Natural killer cell treated with Interleukin-12 subunit alpha and Interleukin-12 subunit beta and Interleukin-15 and Interleukin-18, amount 100 ng/mL, for 72 hours (primary cell): ENCODE measurements at places on chromosomes 1 and 21.

- no peak for DNase-seq
Observed at GRCh38 chr1:95953015-95953414, 719.0 kb downstream of the RWDD3 start.

DNA sequence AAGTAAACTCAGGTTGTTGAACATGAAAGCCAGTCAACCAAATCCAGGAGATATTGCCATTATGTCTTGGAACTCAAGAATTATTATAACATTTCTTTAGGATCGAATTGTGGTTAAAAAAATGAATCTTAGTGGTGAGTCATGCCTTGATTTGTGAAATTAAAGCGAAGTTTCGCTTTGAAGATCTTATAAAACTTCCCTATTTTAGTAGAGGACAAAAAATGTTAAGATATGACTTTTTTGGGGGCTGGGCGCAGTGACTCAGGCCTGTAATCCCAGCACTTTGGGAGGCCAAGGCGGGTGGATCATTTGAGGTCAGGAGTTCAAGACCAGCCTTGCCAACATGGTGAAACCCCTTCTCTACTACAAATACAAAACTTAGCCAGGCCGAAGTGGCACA, 39.5 kb upstream of the PTBP2 start:
- DNase-seq, result no peak

DNA sequence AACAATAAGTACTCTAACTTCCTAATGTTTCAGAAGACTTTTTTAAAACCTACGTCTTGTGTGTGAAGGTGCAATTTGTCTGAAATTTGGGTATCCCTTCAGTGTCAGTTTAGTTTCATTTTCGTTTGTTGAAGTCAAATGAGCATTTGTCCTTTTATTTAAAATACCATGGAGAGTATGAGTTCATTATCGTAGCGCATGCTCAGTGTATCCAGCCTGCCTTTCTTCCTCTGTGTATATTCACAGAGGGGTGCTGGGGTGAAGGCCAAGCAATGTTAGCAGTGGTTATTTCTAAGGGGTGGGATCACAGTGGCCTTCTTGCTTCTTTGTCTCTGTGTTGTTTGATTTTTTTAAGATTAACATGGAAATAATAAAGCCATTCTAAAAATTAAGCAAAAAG, 43.2 kb downstream of the CNN3 start:
- DNase-seq, result no peak

DNA sequence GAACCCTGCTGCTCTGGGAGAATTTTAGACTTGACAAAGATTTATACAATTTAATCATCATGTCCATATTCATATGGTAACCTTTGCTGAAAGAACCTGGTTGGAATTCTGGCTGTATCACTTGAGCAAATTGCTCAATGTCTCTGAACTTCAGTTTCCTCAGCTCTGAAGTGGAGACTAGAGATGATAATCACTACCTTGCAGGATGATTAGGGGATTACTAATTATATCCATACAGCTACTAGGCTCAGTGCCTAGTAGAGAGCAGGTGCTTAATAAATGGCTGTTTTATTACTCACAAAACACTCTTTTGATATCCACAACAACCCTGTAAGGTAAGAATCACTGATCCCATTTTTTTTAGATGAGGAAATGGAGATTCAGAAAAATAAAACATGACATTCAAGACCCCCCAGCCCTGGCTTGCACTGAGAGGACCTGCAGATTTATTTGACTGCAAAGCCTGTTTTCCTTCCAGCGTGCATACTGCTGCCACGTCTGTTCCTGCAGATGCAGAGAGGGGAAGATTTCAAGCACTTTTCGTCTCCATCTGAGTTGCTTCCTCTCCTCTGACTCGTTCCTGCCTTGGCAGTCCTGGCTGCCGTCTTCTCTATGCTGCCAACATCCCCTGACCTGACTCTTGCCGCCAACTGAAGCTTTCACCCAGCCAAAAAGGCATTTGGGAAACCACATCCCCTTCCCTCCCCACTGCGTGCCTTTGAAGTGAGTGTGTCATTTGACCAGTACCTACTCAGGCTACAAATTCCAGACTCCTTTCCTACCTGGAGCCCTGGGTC, 203.0 kb downstream of the PLPP3 start:
- no peak for DNase-seq

- DNase-seq, result no peak
Observed at GRCh38 chr1:243946946-243947345, 96.9 kb upstream of the AKT3 start.

DNA sequence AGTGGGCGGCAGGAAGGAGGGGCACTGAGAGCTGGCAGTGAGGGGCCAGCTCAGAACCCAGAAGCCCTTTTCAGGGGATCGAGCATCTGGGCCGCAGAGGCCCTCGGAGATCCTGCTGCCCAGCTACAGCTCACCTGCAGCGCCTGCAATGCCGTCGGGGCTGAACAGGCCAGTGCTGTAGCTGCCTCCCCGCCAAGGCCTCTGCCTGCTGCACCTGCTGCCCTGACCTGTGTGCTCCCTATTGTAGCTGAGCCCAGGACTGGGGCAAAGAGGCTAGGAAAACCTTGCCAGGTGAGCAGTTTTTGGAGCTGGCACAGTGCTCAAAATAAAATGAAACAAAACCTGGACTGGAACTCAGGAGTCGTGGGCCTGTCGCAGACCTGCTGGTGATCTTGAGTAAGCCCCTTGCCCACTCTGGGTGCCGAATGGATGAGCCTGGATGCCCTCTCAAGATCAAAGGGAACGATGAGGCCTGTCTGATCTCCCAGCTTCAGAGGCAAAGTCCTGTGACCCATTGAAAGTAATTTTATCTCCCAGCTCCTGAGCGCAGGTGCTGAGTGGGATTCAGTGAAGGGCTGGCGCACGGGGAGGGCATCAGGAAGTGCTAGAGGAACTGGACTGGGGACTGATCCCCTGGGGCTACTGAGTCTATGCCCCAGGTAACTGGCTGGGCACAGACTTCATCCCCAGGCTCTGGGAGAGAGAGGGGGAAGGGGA, 154.6 kb downstream of the FOXD2 start:
- DNase-seq, result no peak

DNA sequence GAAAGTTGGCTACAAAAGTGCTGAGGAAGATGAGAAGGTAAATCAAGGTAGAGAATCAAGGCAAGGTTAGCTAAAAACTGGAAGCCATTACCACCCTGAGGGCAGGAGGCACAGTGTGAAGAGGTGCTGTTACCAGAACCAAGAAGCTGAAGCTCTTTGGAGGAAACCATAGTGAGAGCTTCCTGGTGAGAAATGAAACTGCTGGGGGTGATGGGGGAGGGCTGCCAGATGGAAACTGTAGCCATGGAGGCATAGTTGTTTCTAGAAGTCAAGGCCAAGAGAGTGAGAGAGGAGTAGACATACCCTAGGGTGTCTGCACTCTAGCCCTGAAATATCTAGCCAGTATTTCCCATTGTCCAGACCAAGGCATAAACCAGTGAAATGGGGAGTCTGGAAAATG, 28.7 kb downstream of the IFI44 start:
- no peak for DNase-seq

DNA sequence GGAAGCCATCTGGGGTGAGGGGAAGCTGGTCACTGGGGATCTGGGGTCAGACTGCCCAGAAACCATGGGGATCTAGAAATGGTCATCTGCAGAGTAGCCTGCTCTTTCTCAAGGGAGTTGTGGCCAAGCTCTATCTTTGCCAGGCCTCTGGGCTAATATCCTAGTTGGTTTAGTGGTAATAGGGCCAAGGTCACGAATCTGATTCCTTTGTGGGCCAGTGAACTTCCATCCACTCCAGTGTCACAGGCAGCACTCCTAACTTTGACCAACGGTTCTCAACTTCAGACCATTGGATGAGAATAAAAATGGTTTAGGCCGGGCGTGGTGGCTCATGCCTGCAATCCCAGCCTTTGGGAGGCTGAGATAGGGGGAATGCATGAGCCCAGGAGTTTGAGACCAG, 28.1 kb upstream of the PPP2R5A start:
- DNase-seq, result no peak
